Activated naive CD4-positive, alpha-beta T cell (primary cell): ENCODE measurements at places on chromosomes 3 and 15.

DNA sequence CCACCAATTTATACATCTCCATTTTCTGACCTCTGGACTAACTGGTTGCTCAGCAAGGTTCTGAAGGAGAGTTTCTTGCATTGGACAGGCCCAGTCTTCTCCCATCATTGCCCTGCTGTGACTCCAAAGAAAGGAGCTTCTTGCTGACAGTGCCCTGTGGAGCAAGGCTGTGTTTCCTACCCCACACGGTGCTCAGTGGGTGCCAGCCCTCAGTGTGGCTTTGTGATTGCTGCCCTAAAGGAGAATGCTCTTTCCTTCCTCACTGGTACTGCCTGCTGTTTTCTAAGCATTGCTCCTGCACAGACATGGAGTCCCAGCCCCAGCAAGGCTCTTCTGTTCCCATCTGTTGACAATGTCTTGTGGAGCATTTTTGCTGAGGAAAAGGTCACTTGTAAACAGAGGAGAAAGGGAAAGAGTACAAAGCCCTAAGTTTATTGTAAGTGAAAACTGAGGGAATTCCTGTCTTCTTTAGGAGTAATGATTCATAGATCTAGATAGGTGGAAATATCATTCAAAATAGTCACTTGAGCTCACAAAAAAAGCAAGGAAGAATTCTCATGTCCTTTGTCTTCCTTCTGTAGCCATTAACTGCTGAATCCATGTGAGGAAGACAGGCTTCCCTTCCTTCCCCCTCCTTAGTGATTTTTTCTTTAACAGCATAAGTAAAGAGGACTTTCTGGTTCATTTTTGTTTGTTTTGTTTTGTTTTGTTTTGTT, 62.9 kb downstream of the HMG20A start:
- DNase-seq: no peak

- no peak for DNase-seq
These were observed 7.5 kb upstream of the LOXL1 start for GRCh38 chr15:73918784-73919183.

DNA sequence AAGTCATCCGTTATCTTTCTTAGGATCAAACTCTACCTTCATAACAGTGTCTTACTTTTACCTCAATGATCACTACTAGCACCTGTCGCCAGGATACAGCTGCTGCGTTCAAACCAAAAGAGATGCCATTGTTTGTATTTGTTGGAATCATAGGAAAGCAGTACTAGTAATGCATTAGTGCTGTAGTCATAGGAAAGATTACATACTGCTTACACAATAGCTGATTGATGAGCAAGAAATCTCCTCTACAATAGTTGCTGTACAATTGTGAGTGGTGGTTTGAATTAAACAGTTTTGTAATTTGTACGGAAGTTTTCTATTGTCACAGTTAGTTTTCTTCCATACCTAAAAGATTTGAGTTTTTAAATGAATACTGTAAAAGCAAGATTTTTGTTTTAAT, 21.4 kb downstream of the ACAP2 start:
- DNase-seq: no peak

GRCh38 chr15:56616551-56616950, 116.8 kb downstream of the ZNF280D start:
- DNase-seq: no peak

DNA sequence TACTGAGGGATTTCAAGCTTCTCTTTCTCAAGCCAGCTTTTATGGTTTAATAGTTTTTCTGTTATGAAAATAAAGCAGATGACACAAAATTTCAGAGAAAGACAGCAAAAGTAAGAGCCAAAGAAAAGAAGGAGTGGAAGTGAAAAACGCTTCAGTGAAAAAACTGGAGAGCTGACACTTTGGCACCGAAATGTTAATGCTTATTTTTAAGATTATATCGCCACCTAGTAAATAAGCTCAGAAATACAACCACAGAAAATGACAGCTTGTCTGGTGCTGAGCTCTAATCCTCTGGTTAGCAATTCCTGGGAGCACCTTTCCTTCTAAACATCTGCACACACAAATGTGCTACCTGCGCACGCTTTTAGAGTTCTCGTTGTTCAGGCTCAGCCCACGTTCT, 101.6 kb downstream of the ZPLD1 start:
- no peak for DNase-seq
